ENCODE measurements at places on chromosomes 6 and 20.

- no peak for DNase-seq
Observed at GRCh38 chr6:48817333-48818051, 645.6 kb downstream of the MMUT start.

GRCh38 chr6:5507131-5507681, 245.9 kb downstream of the FARS2 start:
- DNase-seq = no peak

DNA sequence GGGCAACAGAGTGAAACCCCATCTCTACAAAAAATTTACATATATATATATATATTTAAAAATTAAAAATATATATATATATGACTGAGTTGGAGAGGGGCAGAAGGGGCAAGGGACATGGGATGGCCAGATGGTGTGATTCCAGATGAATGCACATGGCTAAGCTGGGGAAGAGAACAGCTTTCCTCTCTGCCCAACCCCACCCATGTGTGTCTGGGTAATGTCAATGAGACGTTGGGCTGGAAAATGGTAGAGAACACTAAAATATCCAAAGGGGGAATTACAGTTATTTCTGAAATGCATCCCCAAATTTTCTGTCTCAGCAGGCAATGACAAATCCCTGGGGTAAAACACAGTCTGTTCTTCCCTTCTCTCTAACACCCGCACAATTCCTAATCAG, 31.2 kb upstream of the CCND3 start:
- DNase-seq = no peak

- DNase-seq = no peak
Observed at GRCh38 chr6:147841547-147842148, 333.2 kb downstream of the SAMD5 start.

- DNase-seq = no peak
Observed at GRCh38 chr6:70113171-70113570, 189.7 kb downstream of the COL9A1 start.

DNA sequence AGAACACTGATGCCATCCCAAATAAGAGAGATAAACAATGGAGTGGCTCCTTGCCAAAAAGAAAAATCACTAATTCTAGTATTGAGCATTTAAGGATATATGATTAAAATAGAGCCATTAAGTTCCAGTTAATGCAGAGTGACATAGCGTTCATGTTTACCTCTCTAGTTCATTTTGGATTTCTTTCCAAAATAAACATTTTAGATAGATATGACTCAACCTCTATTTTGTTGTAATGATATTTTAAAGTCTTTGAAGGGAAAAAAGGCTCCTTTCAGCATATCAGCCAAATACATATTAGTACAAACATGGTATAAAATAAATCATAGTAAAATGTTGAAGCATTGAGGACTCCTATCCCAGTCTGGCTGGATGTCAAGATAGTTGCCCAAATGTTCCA, 33.4 kb downstream of the RWDD2A start:
- DNase-seq = no peak

DNA sequence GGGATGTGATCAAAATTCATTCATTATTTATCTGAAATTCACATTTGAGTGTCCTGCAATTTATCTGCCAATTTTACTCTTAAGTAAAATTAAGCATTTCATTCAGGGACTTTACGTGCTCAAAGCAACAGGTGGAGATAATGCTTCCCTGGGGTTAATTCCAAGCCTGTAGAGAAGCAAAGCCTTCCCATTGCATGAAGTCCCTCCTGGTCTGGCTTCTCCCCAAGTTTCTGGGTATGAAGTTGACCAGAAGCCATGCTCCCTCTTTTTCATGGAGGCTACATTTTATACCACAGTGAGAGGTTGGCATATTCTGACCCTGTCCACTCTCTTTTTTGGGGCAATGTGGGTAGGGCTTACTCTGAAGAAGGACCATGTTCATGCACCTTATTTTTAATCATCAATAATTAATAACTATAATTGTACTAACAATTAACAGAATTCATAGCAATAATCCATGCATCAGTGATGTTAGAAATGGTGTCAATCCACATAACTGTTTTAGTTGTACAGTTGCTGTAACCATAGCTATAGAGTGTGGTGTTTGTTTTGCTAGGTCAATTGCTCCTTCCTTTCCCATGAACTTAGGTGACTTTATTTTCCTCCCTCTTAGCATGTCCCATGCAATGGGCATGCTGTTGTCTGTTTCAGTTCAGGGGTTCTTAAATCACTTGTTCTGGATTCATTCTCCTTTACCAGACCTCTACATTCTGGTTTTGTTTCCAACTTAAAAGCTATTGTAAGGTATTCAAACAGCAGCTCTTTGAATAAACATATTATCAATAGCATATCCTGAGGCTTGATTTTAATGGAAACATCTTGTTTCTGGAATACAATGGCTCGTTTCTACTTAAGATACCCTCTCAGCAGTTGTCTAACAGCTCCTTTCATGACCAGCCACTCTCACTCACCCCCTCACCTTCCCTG, 1.5 kb downstream of the LAMA4 start:
- DNase-seq = no peak

DNA sequence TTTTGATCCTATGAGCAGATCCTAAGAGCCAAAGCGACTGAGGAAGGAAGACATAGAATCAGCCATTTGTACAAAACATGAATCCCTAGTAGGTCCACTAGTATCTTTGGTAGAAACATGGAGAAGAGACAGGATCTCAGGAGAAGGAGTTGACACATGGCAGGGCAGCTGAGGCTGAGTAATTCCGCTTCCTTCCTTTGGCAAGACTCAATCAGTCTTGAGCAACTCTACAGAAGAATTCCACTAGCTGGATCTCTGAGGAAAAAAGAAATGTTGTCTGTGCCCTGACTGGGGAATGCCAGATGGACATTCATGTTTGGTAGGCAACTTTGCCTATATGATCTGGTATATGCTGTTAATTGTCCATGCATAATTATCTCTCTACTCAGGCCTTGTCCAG, 35.3 kb downstream of the ESR1 start:
- no peak for DNase-seq

DNA sequence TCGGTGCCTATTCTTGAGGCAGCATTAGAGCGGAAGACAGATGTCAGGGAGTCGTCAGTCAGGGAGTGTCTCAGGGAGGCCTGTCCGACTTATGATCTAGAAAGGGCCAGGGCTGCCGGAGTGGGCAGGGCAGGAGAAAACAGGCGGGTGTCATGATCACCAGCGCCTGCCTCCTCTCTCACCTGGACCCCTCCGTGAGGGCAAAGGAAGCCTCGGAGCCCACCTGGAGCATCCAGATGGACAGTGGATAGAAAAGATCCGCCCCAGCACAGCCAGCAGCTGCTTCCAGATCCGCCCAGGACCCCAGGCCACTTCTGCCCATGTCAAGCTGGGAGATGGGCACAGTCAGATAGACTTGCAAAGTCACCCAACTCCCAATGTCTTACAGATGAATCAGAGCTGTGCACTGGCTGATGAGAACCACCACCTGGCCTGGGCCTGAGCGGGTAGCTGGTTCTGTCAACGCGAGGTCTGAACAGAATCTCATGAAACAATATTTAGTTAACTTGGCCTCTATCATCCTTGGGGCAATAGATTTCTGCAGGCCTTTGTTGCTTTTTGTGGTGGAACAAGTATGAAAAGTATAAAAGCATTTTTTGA, 22.2 kb downstream of the PSMG4 start:
- DNase-seq = no peak

DNA sequence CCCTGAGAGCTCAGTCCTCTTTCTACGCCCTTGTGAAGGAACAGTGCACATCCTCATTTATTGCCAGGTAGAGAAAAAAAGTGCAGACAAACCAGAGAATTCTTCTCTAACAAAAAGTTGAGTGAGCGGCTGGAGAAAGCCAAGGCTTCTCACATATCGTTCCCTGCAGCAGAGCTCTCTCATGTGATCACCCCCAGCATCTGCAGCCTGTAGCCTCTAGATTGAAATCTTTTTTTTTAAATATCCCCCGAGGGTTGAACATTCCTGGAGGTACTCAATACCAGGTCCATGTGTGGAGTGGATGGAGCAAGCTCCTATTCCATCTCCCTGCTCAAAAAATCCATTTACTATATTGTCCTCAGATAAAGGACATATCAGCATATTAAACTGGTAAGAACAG, 22.9 kb upstream of the ZNF133 start:
- no peak for DNase-seq

DNA sequence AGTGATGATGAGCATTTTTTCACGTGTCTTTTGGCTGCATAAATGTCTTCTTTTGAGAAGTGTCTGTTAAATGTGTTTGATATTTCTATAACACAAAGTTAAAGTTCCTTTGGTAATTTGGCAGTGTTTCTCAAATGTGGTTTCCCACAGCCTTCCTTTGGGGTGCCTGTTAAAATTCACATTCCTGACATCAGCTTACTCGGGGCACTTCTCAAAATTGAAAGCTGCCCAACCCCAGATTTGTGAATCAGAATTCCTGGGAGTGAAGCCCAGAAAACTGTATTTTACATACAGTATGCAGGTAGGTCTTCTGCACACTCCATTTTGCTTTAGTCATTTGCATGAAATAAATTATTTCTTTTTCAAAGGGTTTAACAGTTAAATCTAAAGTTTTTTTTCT, 207.9 kb downstream of the GMPR start:
- DNase-seq = no peak

DNA sequence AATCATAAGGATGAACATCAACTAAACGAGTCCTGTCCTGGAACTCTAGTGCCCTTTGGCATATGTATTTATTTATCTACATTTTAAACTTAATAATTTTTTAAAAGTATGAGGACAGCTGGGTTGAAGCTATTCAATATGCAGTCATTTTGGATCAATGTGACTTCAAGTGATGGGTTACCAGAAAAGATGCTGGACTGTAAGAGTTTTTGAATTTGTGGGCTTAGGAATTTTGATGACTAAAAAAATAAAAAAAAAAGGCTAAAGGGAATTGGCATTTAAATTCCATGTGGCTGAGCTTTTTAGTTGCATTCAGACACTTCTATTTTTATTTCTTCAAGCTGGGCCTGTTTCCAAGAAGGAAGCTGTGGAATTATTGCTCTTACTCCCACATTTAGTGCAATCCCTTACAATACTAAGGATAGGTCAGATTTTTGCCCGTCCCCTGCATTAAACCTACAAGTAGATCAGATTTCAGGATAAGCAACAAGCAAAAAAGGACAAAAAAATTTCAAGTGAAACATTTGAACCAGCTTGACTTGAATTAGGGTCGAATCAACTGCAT, 704.2 kb upstream of the CITED2 start:
- no peak for DNase-seq

- DNase-seq = peak; percentile 67
Observed at GRCh38 chr6:41463062-41463930, 82.9 kb upstream of the FOXP4 start.

DNA sequence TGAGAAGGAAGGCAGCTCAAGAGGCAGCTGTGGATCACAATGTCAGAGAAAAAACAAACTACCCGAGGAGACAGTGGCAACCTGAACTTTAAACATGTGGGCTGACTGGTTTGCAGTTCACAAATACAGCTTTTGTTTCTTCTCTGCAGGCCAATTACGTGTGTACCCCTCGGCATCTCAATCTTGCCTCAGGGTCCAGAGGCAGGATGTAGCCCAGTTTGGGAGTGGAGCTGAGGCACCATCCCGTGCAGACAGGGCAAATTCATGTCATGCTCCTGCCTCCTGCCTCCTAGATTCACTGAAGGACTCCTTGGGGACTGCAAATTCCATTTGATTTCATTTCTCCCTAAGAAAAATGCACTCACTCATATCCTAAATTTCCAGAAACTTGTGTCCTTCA, 94.2 kb upstream of the KCNK16 start:
- peak; percentile 87 for DNase-seq

GRCh38 chr6:149225946-149226345, 91.6 kb upstream of the TAB2 start:
- no peak for DNase-seq

DNA sequence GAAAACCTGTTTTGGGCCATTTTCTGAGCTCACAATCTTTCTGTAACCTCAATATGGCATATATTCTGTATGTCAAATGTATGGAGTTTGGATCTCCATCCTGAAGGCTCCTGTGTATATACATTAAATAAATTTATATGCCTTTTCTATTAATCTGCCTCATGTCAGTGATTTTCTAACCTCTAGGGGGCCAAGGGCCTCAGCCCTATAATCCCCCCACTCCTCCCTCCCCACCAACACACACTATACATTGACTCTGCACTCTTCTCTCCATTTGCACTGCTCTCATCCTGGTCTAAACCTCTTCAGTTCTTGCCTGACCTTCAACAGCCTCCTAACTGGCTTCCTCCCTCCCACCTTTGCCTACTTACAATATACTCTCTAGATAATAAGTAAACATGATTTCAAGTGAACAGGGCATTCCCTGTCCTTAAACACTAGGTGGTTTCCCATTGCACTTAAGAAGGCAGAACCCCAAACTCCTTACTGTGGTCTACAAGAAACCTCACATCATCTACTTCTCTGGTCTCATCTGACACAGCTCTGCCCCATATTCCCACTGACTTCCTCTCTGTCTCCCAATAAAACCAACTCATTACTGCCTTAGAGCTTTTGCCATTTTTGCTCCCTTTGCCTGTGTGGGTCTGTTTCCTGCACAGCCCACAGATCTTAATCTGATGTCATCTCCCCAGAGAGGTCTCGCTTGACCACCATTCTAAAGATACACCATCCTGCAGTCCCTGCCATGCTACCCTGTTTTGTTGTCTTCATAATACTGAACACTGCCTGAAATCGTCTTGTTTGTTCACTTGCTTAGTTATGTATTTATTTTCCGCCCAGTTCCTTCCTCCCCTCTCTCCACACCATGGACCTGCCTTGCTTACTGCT, 213.7 kb downstream of the SYNE1 start:
- DNase-seq = no peak

DNA sequence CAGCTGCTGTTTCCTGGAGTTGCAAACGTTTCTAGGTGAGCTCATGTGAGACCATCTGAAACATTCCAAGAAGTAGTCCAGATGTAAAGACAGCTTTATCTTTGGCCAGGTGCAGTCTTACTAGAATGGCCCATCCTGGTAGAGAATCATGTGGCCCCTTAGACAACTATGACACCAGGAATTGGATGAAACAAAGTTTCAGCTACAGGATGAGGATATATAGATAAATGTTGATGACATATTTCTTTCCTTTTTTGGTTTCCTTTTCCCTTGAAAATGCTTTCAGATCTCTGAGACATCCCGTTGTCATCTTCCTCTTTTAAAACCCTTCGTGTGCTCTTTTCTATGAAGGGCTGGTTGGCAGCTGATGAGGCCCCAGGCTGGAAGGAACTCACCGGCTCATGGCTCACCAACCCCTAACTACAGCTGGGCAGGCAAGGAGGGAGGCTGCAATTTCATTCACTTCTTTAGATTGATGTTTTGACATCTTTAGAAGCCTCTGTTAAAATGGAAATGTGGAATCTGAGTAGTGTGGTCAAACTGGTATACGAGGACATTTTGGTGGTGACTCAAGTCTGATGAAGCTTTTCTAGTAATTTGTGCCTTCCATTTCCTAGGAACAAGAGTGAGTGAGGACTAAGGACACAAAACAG, 167.9 kb upstream of the TNFAIP3 start:
- no peak for DNase-seq

GRCh38 chr6:100230115-100230952, 234.4 kb downstream of the SIM1 start:
- no peak for DNase-seq

GRCh38 chr20:60424267-60424902, 466.2 kb downstream of the CDH26 start:
- DNase-seq = no peak

GRCh38 chr6:126056355-126057004, 70.1 kb downstream of the TRMT11 start:
- DNase-seq = no peak
